ENCODE measurements at places on chromosomes 12 and 14.
A peak's percentile ranks its signal among the peaks of the same experiment; 100 is the strongest.

GRCh38 chr12:44874981-44875416 is 1.1 kb downstream of the NELL2 start:
- DNase-seq = peak; percentile 1

DNA sequence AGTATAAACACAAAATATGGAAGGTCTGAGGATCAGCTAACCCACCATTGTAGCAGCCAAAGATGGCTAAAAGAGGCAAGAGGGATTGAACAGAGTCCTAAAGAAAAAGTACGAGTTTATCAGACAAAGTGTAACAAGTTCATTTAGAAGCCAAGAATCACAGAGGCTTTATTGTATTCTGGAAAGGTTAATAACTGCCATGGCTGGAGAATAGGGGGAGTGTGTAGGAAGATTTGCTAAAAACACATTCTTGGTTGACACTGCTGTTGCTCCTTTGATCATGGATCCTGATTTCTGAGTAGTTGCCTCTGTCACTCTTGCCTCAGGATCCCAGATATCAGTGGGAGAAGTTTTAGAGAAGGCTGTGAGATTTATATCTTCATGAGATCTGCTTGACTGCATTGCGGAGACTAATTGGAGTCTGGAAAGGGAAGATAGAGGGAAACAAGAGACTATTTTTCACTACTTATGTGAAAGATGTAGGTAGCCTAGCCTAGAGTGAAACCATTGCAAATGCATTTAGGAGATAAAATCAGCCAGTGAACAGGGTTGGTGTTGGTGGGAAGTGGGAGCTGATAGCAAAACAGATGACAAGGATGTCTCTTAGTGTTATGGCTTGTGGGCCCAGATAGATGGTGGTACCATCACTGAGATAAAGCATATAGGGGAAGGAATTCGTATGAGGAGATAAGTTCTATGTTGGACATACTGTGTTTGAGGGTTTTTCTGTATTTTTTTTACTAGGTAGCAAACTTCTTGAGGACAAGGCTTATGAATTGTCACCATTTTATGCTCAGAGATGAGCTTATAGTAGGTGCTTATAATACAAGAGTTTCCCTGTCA is 402.9 kb upstream of the PDE3A start:
- DNase-seq = no peak

DNA sequence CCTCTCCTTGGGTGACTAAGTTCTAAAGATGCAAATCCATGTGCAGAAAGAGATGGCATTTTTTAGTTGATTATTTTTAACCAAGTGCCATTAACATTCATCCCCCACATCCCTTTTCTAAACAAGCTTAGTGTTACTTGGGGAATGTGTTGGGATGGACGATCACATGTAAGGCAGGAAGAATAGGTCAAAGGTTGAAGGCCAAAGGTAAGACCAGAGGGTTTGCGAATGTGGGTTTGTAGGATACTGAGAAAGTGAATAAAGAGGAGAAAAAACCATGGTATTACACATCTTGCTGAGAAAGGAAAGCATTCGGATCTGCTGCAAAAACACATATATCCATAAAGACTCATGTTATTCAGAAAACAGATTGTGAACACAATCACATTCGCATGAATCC is 111.6 kb downstream of the GCH1 start:
- no peak for DNase-seq

DNA sequence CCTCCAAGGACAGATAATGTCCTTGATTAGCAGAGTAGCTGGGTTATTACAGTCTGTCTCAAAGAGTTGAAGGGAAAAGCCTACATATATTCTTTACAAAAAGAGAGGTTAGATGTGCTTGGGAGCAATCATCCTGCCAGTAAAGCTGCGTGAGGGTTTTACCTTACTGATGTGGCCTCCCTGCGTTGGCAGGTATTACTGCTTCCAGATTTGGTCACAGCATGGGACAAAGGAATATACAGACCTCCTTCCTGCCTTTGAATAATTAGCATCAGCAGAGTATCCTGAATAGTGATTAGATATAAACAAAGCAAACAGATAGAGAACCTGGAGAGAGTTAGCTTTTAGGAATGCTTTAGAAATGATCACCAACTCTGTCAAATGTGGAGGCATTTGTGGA is 69.6 kb downstream of the TMTC2 start:
- no peak for DNase-seq

DNA sequence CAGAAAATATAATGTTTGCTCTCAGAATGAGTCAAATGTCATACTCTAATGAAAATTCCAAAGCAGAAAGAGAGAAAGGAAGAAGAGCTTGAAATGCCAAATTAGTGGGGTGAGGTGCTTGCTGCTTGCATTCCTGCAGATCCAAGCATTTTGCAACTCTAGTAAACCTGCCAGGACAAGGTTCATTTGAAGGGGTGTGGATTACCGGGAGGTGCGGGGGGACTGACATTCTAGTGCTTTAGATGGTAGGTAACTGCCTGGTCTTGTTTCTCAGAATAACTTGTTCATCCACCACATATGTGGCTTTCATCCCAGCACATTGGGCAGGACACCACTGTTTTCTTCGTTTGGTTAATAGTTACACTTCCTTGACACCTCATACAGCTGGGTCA is 144.4 kb downstream of the AKAP6 start:
- DNase-seq = no peak

Data from ELR (cell line).